ENCODE measurements at places on chromosomes 2 and 18.

- no peak overlapping the region for H3K27ac ChIP-seq
- no peaks in the 10 kb centered on the region for H3K27me3 ChIP-seq
- no peak for DNase-seq
Observed at GRCh38 chr2:130808482-130809268, 28.0 kb upstream of the ARHGEF4 start.

DNA sequence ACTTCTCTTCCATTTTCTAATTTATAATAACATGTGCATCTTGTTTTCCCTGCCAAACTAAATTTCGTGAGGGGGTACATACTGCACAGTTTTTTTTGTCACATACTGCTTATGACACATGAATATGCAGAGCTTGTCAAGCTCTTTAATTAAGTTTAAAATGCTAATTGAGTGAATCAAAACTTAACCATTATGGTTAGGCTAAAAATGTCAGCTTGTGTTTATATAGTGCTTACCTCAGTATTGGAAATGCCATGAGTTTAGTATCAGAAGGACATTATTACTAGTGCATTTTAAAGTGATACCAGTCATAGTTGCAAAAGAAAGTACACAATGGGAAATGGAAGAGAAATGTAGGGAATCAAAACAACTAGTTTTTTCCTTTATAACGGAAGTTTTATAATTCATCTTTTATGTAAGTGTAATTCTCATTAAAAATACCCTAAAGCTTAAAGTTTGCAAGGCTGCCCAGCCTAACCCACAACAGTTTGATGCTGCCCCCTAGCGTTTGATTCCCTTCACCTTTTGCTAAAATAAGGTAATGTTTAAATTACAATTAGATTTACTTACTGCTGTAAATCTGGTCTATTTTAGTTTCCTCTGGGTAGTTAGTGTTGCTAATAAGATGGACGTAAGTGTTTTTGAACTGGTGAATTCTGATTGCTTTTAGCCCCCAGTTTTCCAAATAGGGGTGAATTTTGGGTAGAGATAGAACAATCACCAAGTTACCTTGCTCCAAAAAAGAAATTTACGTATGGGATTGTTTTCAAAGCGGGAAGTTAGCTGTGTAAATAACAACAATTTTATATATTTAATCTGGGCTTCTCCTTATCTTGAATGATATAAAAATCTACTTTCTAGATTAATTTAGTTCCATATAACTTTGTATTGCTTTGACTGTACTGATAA, 3.2 kb downstream of the SLC39A10 start:
- H3K27ac ChIP-seq = no peak overlapping the region
- no peaks in the 10 kb centered on the region for H3K27me3 ChIP-seq
- H3K36me3 ChIP-seq = no peaks in the 10 kb centered on the region
- DNase-seq = peak; percentile 82
- H3K4me1 ChIP-seq = peaks cover 7% of the 10 kb centered on the region

GRCh38 chr2:64696636-64697035, 42.9 kb upstream of the SERTAD2 start:
- H3K4me1 ChIP-seq = peaks cover 16% of the 10 kb centered on the region
- H3K36me3 ChIP-seq = no peaks in the 10 kb centered on the region
- H3K27me3 ChIP-seq = no peaks in the 10 kb centered on the region
- DNase-seq = no peak
- no peak overlapping the region for H3K27ac ChIP-seq

DNA sequence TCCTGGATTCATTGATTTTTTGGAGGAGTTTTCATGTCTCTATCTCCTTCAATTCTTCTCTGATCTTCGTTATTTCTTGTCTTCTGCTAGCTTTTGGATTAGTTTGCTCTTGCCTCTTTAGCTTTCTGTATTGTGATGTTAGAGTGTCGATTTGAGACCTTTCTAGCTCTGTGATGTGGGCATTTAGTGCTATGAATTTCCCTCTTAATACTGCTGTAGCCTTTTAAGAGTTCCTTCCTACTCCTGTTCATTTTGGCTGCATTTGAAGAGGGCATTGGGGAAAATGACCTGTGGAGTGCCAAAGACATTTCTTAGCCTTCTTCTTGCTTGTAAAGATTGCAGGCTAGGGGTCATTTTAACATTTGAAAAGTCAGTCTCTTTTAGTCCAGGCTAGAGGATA, 463.8 kb upstream of the GCFC2 start:
- DNase-seq = no peak
- no peak overlapping the region for H3K4me3 ChIP-seq
- H3K27ac ChIP-seq = no peak overlapping the region

DNA sequence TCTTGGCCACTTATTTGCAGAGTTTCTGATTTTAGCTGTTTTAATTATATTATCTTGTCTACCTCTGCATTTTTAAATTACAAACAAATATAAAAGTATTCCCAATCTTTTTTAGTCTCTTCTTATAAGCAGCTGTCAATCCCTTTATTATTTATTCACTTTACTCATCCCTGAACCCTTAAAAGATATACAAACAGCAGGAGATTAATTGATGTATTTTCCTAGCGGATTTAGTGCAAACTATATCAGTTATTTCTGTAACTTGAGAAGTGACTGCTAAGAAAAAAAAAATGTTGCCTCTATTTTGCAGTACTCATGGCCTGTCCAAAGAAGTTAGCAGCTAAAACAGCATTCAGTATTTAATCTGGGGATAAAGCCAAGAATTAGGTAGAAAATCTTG, 42.1 kb upstream of the GCFC2 start:
- no peaks in the 10 kb centered on the region for H3K36me3 ChIP-seq
- H3K4me1 ChIP-seq = no peaks in the 10 kb centered on the region
- no peak overlapping the region for H3K27ac ChIP-seq
- no peak overlapping the region for H3K4me3 ChIP-seq

DNA sequence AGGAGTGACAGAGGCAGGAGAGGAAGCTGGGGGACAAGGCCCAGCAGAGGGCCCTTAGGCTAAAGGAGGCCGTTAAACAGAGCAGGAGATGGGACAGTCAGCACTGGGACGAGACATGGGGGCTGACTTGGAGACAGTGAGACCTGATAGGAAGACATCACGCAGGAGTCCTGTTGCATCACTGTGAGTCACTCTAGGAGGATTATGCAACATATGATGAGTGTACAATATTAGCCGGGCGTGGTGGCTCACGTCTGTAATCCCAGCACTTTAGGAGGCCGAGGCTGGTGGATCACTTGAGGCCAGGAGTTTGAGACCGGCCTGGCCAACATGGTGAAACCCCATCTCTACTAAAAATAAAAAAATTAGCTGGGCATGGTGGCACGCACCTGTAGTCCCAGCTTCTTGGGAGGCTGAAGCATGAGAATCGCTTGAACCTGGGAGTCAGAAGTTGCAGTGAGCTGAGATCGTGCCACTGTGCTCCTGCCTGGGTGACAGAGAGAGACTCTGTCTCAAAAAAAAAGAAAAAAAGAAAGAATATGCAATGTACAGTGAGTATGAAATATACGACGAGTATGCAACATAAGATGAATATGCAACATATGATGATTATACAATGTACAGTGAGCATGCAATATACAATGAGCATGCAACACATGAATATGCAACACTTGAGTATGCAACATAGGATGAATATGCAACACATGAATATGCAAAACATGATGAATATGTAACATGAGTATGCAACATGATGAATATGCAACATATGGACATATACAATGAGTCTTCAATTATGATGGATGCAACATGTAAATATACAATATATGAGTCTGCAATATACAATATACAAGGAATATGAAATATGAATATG, 83.3 kb upstream of the ID2 start:
- no peak overlapping the region for H3K4me3 ChIP-seq
- H3K36me3 ChIP-seq = no peaks in the 10 kb centered on the region
- H3K4me1 ChIP-seq = peaks cover 3% of the 10 kb centered on the region
- DNase-seq = peak; percentile 97

GRCh38 chr18:25181581-25181980, 170.4 kb downstream of the ZNF521 start:
- no peaks in the 10 kb centered on the region for H3K36me3 ChIP-seq
- no peak overlapping the region for H3K27ac ChIP-seq
- no peak for DNase-seq
- no peaks in the 10 kb centered on the region for H3K27me3 ChIP-seq
- H3K4me1 ChIP-seq = 0 out of 2 replicates have a peak, but pooled peaks cover 2% of the 10 kb centered on the region

DNA sequence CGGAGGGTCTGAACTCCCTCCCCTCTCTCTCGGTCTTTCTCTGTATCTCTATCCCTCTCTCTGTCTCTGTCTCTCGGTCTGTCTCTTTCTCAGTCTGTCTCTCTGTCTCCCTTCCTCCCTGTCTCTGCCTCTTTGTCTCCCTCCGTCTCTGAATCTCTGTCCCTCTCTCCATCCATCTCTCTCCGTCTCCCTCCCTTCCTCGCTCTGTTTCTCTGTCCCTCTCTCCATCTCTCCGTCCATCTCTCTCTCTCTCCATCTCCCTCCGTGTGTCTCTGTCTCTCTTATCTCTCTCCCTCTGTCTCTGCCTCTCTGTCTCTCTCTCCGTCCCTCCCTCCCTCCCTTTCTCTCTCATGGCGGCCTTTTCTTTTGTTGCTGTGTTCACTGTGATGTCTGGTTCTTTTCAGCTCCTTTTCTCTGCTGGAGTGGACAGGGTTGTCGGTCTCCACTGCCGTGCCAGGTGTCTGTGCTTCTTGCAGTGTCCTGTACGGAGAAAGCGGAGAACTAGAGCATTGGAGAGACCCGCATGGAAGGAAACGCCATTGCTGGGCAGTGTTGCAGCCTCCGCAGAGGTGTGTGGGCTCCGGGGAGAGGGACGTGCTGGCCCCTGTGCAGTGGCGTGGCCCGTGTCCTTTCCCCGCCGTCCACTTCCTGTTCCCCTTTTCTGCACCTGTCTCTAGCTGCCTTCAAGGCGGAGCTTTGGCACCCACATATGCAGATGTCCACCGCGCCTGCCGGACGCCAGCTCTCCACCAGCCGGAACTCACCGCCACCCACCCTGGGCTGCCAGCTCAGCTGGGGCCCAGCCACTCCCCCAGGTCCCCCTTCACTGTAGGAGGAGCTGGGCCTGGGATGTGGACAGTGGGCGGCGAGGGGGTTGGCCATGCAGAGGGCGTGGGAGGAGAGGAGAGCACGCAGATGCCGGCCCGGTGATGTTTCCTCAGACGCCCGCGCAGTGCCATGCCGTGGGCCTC, 113.1 kb downstream of the NFATC1 start:
- H3K4me1 ChIP-seq = peaks cover 5% of the 10 kb centered on the region
- H3K36me3 ChIP-seq = no peaks in the 10 kb centered on the region
- no peak overlapping the region for H3K4me3 ChIP-seq
- no peak for DNase-seq

DNA sequence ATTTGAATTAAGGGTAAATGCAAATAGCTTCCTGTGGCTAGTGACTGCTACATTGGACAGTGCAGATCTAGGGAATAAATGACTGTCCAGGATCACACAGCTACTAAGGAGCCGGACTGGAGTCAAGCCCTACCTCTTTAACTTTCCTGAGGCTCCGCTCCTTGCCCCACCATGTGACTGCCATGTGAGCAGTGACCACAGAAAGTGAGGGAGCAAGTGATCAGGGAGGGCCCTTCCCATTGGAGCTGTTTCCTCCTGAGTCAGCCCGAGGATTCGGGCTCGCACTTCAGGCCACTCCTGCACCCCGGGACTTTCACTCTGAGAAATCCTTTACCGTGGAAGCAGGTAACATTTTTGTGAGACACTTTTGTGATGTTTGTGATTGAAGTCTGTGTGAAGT, 198.0 kb downstream of the ANKRD30B start:
- H3K27ac ChIP-seq = no peak overlapping the region
- H3K4me3 ChIP-seq = no peak overlapping the region
- H3K4me1 ChIP-seq = no peaks in the 10 kb centered on the region
- no peaks in the 10 kb centered on the region for H3K36me3 ChIP-seq

GRCh38 chr2:101089419-101089818, 61.8 kb downstream of the TBC1D8 start:
- H3K27me3 ChIP-seq = 0 out of 2 replicates have a peak, but pooled peaks cover under 1% of the 10 kb centered on the region
- no peaks in the 10 kb centered on the region for H3K4me1 ChIP-seq
- no peak overlapping the region for H3K27ac ChIP-seq
- H3K36me3 ChIP-seq = no peaks in the 10 kb centered on the region

DNA sequence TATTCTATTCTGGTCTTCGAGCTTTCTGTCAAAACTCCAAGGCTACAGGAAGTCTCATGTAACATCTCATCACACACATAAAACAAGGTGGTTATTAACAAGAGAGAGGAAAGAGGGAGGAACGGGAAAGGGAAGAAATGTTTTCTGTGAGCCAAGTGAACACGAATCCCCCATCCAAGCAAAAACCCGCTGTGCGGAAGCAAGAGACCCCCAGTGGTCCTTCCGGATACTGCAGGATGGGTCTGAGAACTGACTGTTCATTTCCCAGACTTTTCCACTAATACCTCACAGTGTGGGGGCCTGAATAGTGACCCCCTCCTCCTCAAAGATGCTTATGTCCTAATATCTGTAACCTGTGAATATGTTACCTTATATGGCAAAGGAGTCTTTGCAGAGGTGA, 19.0 kb upstream of the DIPK1C start:
- DNase-seq = peak; percentile 8
- H3K4me3 ChIP-seq = no peak overlapping the region
- no peak overlapping the region for H3K27ac ChIP-seq
- no peaks in the 10 kb centered on the region for H3K4me1 ChIP-seq
- peaks cover 18% of the 10 kb centered on the region for H3K27me3 ChIP-seq

- no peak overlapping the region for H3K4me3 ChIP-seq
- peaks cover 10% of the 10 kb centered on the region for H3K27me3 ChIP-seq
- DNase-seq = no peak
- H3K27ac ChIP-seq = no peak overlapping the region
- no peaks in the 10 kb centered on the region for H3K4me1 ChIP-seq
Observed at GRCh38 chr2:18154812-18155211, 276.3 kb downstream of the KCNS3 start.

DNA sequence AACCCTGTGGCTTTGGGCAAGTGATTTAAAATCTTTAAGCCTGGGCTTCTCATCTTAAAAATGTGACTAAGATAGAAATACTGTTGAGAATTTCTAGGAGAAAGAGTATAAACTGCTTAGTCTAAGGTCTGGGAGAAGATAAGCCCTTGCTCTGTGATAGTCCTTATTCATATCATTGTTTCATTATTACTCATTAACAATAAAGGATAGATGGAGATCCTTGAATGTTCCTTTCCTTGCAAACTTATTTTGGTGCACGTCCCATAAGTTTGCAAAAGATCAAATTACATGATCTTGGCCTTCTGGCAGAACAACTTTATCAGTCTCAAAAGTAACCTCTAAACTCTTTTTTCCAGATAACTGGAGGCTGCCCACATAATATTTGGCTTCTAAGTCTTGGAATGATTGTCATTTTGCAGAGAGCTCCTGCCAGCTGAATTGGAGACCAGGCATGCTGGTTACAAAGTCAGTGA, 138.3 kb downstream of the FAM124B start:
- peak; percentile 63 for DNase-seq
- no peaks in the 10 kb centered on the region for H3K27me3 ChIP-seq
- no peaks in the 10 kb centered on the region for H3K4me1 ChIP-seq
- H3K4me3 ChIP-seq = no peak overlapping the region

- H3K27ac ChIP-seq = no peak overlapping the region
- no peak overlapping the region for H3K4me3 ChIP-seq
- no peaks in the 10 kb centered on the region for H3K4me1 ChIP-seq
- no peak for DNase-seq
- H3K27me3 ChIP-seq = no peaks in the 10 kb centered on the region
Observed at GRCh38 chr2:26224095-26224494, 20.3 kb downstream of the HADHA start.
